ENCODE measurements at places on chromosomes 12 and 14.

DNA sequence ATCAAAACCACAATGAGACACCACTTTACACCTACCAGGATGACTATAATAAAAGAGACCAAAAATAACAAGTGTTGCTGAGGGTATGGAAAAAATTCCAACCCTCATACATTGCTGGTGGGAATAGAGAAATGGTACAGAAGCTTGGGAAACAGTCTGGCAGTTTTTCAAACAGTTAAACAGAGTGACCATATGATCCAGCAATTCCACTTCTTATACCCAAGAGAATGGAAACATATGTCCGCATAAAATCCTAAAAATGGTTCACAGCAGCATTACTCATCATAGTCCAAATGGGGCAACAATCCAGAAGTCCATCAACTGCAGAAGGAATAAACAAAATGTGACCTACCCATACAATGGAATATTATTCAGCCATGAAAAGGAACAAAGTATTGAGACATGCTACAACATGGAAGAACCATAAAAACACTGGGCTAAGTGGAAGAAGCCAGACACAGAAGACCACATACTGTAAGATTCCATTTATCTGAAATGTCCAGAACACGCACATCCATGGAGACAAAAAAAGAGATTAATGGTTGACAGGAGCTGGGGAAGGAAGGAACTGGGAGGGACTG, 44.5 kb downstream of the CHGA start:
- no peak for DNase-seq

DNA sequence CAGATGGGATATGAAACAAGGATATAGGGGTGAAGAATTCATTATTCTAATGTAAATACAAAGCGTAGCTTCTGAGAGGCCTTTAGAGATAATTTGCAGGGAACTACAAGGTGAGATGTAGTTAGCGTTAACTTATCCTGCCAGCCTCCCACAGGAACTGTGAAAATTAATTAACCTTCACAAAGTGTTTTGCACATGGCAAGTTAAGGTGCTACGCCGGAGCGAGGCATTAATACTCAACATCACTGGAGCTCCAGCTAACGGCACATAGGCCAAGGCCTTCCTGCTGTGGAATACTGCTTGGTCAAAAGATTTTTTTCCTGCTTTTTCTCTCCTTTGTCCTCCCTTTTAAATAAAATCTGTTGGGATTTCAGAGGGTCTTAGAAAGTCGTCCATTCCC, 86.5 kb downstream of the CRACR2A start:
- no peak for DNase-seq

DNA sequence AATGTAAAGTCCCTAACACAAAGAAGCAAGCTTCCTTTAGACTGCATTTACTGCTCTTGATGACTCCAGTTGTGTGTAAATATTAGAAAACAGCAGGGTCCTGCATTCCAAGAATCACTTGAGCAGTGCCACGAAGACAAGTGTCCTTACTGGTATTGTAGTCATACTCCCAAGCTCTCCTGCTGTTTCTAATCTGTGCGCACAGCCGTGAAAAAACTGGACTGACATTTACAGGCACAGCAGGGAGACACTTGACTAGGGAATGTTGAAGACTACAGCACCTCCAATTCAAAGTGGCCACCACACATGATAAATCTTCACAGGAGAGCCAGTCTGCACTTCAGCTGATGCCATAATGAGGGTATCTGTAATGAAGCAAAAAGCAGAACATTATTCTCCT, 91.4 kb downstream of the VRK1 start:
- no peak for DNase-seq

- DNase-seq: no peak
Observed at GRCh38 chr14:90255871-90256270, 482 bp upstream of the PSMC1 start.

DNA sequence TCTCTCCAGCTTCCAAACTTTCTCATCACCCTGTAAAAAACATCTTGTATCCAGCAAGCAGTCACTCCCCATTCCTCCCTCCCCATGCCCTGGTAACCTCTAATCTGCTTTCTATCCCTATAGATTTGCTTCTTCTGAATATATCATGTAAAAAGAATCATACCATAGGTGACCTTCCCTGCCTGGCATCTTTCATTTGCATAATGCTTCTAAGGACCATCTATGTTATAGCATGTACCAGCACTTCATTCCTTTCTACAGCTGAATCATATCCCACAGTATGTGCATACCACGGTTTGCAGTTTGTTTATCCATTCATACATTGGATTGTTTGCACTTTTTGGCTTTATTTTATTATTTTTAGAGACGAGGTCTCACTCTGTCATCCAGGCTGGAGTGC, 22.9 kb upstream of the VPS37B start:
- no peak for DNase-seq

DNA sequence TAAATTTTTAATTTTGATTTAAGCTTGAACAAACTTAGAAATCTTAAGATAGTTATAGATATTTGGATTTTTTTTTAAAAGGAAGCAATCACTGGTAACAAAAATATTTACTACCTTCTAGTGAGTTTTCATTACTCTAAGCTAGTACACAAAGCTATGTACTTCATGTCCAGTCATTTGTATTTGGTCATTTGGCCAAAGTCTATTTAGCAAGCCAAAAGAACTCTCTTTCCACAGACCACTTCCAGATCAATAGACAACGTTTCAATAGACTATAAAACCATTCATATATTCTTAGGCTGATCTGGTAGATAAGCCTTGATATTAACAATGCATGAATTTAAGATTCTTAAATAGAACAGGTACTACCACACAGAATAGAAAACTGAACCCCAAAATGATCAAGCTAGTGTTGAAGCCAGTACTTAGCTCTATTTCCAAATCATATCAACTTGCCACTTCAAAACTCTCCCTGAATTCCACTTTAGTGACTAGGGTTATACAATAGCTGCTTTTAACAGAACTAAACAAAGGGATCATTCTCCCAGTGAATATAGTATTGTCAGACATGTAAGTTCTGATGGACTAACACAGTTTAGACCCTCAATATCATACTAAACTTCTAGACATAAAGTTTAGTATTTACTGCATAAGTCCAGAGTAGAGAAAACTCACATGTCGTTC, 21.7 kb downstream of the CAPRIN2 start:
- DNase-seq: no peak

DNA sequence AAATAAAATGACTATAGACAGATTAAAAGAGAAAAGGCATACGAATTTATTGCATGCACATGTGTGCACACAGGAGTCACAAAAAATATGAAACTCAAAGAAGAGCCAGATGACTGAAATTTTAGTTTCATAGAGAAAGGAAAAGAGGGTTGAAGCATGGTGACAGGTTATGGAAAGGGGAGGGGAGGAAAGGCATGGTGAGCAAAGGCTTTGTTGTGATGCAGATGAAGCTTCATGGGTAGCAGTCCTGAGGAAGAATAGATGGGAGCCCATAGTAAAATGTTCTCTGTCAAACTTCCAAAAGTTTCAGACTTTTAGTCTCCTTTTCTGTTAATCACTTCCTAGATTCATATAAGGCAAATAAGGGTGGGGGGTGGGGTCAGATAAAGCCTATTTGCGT, 612.7 kb upstream of the ATP2B1 start:
- no peak for DNase-seq

GRCh38 chr12:126286203-126286602, 1221.0 kb downstream of the AACS start:
- no peak for DNase-seq

DNA sequence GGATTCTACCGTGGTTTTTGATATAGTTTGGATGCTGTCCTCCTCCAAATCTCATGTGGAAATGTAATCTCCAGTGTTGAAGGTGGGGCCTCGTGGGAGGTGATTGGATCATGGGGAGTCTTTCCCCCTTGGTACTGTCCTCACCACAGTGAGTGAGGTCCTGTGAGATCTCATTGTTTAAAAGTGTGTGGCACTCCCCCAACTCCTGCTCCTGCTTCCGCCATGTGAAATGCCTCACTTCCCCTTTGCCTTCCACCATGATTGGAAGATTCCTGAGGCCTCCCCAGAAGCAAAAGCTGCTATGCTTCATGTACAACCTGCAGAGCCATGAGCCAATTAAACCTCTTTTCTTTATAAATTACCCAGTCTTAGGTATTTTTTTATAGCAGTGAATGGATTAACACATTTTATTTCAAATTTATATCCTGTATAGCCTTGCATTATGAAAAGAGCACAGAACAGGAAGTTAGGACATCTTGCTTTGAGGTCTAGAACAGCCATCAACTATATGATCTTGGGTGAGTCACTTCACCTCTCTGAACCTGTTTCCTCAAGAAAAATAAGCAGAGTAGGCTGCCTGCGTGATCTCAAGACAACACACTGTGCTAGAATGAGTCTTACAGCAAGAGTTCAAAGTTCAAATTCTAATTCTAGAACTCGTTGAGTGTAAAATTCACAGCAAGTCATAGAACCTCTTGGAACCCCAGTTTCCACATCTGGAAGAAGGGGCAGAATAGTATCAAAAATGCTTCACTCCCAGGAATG, 160.9 kb upstream of the EEA1 start:
- no peak for DNase-seq

DNA sequence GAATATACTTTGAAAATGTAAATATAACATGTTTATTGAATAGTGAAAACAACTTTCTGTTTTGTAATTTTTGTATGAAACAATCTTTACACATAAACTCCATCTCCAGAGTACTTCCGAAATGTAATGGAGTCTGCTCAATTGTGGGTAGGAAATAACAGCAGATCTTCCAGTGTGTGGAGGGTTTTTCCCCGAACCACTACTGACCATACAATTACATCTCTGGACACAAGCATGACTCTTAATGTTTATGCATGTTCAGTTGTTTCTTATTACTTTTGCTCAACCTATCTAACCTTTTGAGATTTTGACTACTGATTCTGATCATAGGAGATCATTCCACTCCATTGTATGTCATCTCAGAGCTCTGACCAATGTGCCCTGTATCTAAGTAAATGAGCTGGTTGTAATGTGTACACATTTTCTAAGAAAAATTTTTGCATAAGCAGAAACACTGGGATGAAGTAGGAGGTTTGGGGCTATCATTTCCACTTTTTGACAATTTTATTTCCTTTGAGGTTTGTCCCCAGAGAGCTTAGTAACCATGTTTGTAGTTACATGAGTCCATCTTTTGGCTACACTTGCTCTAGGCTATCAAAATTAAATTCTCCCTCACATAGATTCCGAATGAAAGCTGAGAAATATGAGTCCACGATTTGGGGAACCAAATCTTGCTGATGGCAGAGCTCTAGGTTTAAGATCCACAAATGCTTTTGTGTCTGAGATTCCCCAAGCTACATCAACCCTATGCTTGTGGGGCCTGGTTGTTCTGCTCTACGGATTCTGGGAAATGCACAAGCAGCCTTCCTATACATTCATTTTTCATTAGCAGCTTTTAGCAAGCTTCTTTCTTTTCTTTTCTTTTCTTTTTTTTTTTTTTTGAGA, 21.4 kb upstream of the CLEC4D start:
- no peak for DNase-seq

Data from CD4-positive, alpha-beta T cell treated with Interleukin-10 for 1 hour (primary cell).